ENCODE measurements at places on chromosomes 4 and X.

- H3K27me3 ChIP-seq = peaks cover 6% of the 10 kb centered on the region
- no peaks in the 10 kb centered on the region for H3K4me1 ChIP-seq
- no peak for DNase-seq
- H3K27ac ChIP-seq = no peak overlapping the region
- no peak overlapping the region for H3K4me3 ChIP-seq
Measured at GRCh38 chr4:6343939-6344408, 74.3 kb downstream of the WFS1 start.

- no peaks in the 10 kb centered on the region for H3K4me1 ChIP-seq
- H3K27ac ChIP-seq = peak overlapping the region; percentile 58
- H3K36me3 ChIP-seq = no peaks in the 10 kb centered on the region
- no peaks in the 10 kb centered on the region for H3K27me3 ChIP-seq
Measured at GRCh38 chr4:148017801-148018200, 285.9 kb downstream of the ARHGAP10 start.

DNA sequence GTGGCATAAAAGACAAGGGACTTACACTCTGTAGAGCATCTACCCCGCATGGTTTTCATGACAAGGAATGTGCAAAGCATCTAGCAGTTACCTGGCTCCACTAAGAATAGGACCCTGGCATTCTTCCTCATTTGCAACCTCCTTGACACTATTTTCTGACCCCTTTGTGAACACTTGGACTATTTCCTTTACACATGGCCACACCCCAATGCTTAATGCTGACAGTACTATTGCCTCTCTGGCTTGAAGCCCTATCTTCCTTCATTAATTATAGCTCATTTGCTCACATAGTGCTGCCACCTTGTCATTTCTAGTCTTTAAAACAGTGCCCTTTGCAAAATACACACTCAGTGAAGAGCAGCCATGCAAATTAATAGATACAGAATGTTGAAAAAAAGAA is 226.3 kb upstream of the VCX3A start:
- no peak overlapping the region for H3K4me3 ChIP-seq
- no peak for DNase-seq
- H3K4me1 ChIP-seq = no peaks in the 10 kb centered on the region
- peaks cover 15% of the 10 kb centered on the region for H3K27me3 ChIP-seq
- H3K27ac ChIP-seq = no peak overlapping the region

GRCh38 chr4:6225469-6225868 is 25.1 kb upstream of the JAKMIP1 start:
- no peak overlapping the region for H3K4me3 ChIP-seq
- no peaks in the 10 kb centered on the region for H3K36me3 ChIP-seq
- peak; percentile 29 for DNase-seq

DNA sequence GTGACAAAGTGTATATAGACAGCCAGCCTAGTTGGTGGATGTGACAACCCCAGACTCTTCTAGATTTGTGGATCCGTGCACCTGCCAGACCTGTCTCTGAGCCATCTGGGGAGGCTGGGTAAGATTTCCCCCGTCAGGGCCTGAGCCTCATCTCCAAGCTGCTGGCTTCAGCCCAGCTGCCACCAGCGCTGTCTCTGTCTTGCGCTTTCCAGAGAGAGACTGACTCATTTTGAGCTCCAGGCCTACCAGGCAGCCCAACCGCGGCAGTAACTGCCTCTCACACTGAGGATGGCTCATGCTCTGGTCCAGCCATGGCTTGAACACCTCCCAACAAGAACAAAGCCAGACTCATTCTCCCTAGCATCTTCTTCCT is 26.4 kb downstream of the NOP14 start:
- DNase-seq = no peak
- no peak overlapping the region for H3K4me3 ChIP-seq
- peaks cover 38% of the 10 kb centered on the region for H3K36me3 ChIP-seq
- peaks cover 28% of the 10 kb centered on the region for H3K4me1 ChIP-seq
- H3K27me3 ChIP-seq = no peaks in the 10 kb centered on the region

- H3K27me3 ChIP-seq = no peaks in the 10 kb centered on the region
- no peak overlapping the region for H3K27ac ChIP-seq
- H3K4me3 ChIP-seq = no peak overlapping the region
- peak; percentile 28 for DNase-seq
- H3K36me3 ChIP-seq = no peaks in the 10 kb centered on the region
Measured at GRCh38 chrX:111244235-111244750, 26.0 kb downstream of the CAPN6 start.

- H3K4me3 ChIP-seq = no peak overlapping the region
- DNase-seq = no peak
- H3K36me3 ChIP-seq = no peaks in the 10 kb centered on the region
- H3K27me3 ChIP-seq = no peaks in the 10 kb centered on the region
Measured at GRCh38 chrX:45031830-45032378, 158.9 kb downstream of the KDM6A start.

GRCh38 chr4:104395168-104395614 is 99.5 kb downstream of the CXXC4 start:
- H3K27me3 ChIP-seq = no peaks in the 10 kb centered on the region
- H3K4me3 ChIP-seq = no peak overlapping the region
- DNase-seq = no peak
- no peaks in the 10 kb centered on the region for H3K4me1 ChIP-seq
- H3K36me3 ChIP-seq = no peaks in the 10 kb centered on the region

All from lung (tissue), 17 donors.